ENCODE measurements at places on chromosomes 2 and 18.

DNA sequence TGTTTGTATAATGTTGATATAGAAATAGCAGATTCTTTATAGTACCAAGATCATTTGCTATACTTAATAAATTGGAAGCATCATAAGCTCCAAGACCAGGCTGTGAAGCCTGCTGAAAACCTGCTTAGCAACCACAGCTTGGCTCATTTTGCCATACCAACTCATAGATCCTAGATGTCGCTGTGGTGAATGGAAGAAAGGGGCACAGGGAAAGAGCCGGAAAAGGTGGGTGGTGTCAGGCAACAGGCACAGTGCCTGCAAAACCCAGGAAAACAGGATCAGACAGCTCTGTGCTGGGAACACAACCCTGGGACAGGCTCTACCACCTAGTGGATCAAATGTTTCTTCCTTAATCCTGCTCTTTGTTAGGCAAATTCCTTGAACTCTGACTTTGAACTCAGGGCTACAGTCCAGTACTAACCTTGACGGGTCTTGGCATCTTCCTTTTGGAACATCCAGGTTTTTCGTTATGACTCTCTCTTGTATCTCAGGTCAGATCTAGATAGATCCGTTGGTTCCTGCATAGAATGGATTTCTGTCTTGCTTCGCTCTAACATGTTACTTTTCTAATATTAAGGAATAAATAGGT, 31.6 kb downstream of the TWSG1 start:
- peak; percentile 74 for DNase-seq

DNA sequence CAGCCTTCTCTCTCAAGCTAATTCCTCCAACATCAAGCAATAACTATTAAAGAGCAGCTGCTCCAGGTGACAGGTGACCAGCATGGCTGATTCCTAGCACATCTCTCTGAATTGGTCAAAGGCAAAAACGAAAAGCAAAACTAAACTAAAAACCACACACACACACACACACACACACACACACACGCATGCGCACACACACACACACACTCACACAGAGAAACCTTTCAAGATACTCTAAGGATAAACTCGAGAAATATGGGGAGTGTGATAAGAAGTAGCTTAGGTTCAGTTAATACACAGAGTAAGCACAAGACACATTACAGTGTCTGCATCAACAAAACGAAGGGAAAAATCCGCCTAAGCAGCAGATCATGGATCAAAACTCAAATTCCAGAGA, 74.5 kb upstream of the FZD7 start:
- no peak for DNase-seq

DNA sequence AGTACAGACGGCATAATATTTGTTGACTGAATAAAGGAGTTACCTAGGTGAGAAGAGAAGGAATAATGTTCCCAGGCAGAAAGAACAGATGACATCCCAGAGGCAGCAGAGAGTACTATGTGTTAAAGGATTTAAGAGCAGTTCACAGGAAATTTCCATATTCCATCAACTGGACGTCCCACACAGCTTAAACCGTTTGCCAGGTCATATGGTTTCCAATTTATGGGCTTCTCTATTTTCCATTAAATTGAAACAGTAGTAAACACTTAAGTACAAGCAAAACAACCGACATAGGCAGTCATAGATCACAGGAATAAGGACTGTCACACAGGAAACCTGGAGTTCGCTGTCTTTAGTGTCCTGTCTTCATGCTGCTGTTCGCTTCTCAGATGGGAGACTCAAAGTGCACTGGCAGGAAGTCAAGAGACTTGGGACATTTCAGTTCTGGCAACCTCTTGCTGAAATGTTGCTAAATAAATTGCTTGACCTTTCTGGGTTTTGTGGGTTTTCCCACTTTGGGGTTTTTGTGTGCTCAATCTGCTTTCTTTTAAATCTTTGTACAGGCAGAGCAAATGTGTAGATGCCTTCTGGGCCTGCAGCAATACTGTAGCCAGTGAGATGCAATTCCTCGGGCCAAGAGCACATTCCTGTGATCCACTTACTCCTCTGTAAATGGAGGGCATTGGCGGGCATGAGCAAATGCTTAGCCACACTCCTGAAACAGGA, 5.8 kb upstream of the PIEZO2 start:
- DNase-seq, result no peak

DNA sequence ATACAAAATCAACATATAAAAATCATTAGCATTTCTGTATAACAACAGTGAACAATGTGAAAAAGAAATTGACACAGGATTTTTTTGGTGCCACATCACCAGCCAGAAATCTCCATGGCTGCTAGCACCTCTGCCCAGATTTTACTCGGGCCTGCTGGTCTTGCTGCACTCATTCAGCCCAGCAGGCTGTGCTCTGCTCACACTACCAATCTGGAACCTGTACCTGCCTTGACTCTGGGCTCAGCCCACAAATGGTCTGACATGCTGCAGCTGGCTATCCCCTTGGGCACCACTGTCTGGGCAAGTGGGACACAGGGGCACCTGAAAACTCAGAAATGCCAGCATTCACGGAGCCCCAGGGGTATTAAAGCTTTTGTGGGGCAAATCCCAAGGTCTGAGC, 392.5 kb upstream of the NRXN1 start:
- no peak for DNase-seq
